T follicular helper cell (primary cell): ENCODE measurements at places on chromosomes 3 and 15.

- DNase-seq: peak; percentile 47
These were observed 2.2 kb downstream of the MAPK6 start for GRCh38 chr15:52021128-52021671.

DNA sequence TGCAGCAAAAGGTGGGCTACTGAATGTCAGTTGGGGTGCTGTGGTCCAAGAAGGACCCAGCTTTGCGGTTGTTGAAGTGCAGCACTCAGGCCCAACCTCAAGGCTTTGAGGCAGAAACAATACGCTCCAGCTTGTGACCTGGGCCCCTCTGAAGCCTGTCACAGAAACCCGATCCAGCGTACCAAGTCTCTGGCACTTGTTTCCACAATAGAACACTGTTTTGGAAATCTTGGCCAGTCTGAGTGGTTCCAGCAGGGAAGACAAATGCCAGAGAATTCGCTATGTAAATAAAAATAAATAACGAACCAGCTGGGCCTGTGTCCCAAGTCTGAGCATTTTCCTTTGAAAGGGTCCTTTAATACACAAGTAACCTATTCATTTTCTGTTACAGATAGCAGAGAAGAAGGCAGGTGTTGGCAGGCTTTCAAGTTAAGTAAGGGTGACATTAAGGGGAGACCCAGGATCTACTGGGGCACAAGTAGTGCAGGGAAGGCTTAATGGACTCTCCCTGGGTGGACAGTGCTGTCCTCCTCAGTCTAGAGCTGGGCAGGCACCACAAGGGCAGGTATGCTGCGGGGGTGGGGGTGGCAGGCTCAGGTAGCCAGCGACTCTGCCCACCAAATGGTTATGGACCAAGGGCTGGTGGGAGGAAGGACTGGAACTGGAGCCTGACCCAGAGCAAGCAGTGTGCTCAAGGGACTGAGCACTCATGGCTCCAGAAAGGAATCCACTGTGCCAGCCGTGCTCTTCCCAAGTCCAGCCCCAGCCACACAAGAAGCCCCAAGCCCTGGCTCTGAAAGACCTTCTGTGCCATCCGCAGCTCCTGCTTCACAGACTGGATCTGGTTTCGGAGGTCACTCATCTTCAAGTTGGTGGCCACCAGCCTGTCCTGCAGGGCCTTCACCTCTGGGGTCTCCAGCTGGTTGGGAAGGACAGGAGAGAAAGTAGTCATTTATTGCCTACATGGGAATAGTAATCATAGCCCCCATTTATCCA lies 26.3 kb downstream of the CCDC13 start:
- DNase-seq: no peak

GRCh38 chr3:194808640-194809097 lies 123.0 kb downstream of the FAM43A start:
- DNase-seq: no peak

GRCh38 chr3:39011191-39011736 lies 40.5 kb downstream of the SCN11A start:
- DNase-seq: no peak

GRCh38 chr3:8507496-8507895 lies 5.9 kb downstream of the LMCD1 start:
- no peak for DNase-seq

- DNase-seq: no peak
These were observed 5.7 kb upstream of the EIF4G1 start for GRCh38 chr3:184308744-184309143.

- DNase-seq: no peak
These were observed 82.4 kb downstream of the CCNL1 start for GRCh38 chr3:157077565-157077991.

DNA sequence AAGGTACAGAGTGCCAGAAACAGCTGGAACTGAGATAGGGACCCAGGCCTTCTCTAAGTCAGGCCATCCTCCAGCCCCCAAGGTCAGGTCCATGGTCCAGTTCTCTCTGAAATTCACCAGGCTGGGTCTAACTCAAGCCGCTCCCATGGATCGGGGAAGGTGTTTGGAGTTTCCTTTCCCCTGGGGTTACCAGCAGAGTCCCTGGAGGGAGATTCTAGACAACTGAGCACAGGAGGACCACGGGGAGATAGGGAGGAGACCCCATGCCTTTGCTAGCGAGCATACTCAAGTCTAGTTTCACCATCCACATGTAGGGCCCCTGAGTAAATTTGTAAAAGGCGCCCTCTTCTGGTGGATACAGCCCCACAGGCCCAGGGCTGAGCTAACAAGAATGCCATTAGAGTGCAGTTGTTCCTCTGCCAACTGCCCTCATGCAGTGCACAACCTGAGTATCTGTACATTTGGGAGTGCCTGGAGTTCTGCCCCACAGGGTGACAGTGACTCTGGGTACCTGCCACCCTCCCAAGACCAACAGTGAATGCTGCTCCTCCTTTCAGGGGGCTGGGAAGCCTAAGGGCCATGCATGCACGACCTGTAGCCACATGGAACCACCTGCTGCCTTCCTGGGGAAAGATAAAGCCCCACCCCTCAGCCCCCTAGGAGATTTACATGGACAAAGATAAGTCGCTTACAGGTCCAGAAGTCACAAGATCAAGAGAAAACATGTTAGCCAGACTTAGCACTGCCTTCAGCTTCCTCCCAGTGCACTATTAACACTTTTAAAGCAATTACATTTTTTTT lies 89.0 kb downstream of the IQSEC1 start:
- DNase-seq: peak; percentile 19

- no peak for DNase-seq
These were observed 87.3 kb downstream of the SMAD6 start for GRCh38 chr15:66789029-66790025.

- no peak for DNase-seq
These were observed 1099.5 kb downstream of the ROBO1 start for GRCh38 chr3:78668302-78668701.

- no peak for DNase-seq
These were observed 14.3 kb upstream of the TNFAIP8L3 start for GRCh38 chr15:51108933-51109550.

GRCh38 chr15:65254356-65254755 lies 32.3 kb downstream of the PARP16 start:
- DNase-seq: no peak

DNA sequence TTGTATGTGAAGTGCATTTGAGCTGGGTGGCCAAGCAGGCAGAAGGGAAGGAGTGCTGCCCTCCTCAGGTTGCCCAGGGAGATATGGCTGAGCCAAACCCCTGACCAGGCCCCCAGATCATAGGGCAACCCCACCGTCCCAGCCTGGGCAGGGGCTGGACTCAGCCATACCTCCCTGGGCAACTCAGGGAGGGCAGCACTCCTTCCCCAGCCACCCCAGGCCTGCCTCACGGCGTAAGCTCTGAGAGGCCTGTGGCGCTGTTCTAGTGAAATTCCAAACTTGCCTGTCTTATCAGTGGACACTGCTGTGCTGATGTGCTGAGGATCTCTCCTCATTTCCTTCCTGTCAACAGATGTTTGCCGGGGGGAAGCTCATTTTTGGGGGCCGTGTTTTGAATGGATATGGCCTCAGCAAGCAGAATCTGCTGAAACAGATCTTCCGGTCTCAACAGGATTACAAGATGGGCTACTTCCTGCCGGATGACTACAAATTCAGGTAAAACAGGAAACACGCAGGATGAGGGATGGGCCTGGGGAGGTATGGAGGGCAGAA lies 57.6 kb upstream of the FGD5 start:
- DNase-seq: no peak

- no peak for DNase-seq
These were observed 13.6 kb downstream of the ZKSCAN7 start for GRCh38 chr3:44568561-44568960.

- DNase-seq: no peak
These were observed 636.5 kb downstream of the ZBBX start for GRCh38 chr3:166743481-166744134.

- DNase-seq: no peak
These were observed 31.1 kb downstream of the EIF1B start for GRCh38 chr3:40340541-40341170.

- no peak for DNase-seq
These were observed 58.9 kb upstream of the GOLGA8J start for GRCh38 chr15:30023798-30024295.

- DNase-seq: no peak
These were observed 982.8 kb upstream of the ROBO1 start for GRCh38 chr3:80750637-80751036.

DNA sequence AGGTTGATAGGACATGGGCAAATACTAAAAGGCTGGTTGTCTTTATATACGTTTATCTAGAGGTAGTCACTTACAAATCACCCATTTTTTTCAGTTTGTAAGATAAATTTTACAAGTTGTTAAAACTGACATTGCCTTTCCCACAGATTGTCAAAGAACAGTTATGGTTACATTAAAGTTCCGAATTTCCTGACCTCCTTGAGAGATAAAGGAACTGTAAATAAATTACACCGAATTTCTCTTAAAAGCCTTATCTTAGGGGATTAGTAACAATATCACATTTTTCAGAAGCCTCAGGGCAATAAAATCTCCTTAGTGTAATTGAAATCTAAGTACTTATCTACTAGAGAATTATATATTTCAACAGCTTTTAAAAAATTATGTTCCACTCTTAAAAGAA lies 49.5 kb downstream of the ZPLD1 start:
- DNase-seq: no peak

- no peak for DNase-seq
These were observed 70.9 kb downstream of the ARMC8 start for GRCh38 chr3:138257986-138258385.

DNA sequence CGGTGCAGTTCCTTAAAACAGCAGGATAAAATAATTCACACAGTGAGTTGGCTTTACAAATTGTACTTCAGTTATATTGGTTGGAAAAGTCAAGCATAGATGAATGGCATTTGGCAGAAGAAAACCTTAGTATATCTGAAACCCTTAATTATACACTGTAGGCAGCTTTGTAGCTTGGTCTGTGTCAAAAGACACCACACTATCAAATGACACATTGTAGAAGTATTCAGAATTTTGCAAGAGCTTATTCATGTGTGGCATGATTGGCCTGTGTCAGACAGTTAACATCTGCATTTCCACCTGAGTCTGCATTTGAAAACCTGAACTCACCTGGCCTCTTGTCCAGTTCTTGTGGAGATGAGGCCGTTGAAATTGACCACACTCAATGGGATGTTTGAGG lies 13.8 kb downstream of the TMEM266 start:
- no peak for DNase-seq

DNA sequence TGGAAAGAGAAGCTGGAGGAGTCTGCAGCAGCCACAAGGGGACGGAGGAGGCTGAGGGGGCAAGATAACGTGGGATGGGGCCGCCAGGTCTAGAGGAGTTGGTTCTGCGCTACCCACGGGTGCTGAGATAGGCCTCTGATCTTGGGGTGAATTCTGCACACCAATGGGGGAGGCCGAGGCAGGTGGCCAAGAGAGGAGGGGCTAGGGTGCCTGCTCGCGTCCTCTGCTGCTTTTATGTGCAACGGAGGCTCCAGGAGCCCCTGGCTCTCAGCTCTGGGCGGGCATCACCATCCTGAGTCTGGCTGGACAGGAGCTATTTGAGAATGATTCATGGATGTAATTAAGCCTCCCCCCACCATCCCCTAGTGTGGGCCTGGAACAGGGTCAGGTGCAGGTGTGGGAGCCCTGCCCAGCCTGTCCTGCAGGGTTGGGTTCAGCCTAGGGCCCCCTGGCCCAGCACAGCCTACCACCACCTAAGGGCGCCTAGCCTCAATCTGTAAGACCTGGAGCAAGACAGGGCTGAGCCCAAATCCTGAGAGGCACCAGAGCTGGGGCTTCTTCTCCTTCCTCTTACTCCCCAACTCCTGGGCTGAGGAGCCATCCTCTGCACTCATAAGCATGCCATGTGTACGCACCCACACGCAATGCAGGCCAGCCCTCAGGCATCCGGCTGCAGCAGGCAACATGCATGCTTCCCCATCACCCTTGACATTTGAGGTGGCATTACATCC lies 32.3 kb upstream of the SEMA3F start:
- no peak for DNase-seq

DNA sequence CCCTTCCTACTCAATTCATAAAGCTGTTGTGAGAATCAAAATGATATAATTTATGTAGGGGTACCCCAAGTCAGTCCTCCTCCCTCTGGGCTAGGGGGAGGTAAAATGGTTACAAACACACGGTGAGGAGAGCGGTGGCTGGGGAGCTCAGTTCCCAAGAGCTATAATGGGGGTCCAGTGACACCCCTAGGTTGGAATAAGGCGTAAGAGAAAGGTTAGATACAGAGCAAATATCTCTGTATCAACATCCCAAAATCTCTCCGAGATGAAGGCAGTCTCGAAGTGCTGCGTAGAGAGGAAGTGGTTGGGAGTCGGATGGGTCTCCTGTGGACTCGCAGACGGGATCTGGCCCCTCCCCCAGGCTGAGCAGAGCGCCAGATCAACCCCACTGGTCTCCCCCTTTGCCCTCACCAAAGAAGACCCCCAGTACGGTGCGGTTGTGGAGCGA lies 1.8 kb downstream of the DUOX2 start:
- DNase-seq: no peak

DNA sequence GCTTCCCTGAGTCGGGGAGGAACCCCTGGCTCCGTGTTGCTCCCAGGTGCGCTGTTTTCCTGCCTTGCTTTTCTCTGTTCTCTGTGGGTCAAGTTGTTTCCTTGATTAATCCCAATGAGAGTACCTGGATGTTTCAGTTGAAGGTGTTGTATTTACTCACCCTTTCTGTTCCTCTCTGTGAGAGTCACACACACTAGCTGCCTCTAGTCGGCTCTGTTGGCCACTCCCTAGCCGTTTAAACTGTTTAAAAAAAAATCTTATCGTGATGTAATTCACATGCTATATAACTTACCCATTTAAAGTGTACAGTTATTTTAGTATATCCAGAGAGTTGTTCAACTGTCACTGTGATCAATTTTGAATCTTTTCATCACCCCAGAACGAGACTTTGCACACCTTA lies 74.0 kb downstream of the AKAP13 start:
- DNase-seq: no peak

GRCh38 chr3:99810403-99810802 lies 7.3 kb upstream of the CMSS1 start:
- no peak for DNase-seq

DNA sequence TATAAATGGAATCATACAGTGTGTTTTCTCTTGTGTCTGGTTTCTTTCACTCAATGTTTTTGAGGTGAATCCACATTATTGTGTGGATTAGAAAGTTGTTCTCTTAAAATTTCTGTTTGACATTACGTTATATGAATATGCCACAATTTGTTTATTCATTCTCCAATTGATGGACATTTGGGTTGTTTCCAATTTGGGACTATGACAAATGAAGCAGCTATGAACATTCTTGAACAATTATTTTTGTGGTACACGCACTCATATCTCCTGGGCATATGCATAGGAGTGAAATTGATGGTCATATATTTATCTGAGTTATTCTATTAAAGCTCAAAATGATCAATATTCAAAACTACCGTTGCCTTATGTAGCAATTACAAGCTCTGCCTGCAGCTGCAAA lies 5.3 kb upstream of the THRB start:
- DNase-seq: no peak

GRCh38 chr15:91065505-91065904 lies 34.6 kb upstream of the SV2B start:
- no peak for DNase-seq
